ENCODE measurements at places on chromosomes 4 and X.

DNA sequence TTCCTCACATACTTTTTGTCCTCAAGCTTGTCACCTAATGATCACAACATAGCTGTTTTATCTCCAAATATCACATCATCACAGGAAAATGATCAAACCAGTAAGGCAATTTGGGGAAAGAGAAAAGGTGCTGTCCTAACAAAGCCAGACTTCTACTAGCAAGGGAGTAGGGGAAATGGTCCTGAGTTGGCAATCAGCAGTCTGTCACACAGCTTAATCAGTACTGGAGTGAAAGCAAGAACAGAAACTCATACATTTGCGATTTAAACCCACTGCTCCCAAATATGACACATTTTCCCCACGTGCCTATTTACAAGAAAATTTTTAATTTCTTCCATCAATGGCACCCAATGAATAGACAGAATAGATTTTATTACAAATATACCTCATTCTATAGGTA is 546.8 kb upstream of the FMR1 start:
- DNase-seq: no peak

- no peak for DNase-seq
These were observed 2.3 kb downstream of the TRIM2 start for GRCh38 chr4:153206534-153206933.

GRCh38 chr4:75742451-75742850 is 18.1 kb downstream of the USO1 start:
- DNase-seq: no peak

- no peak for DNase-seq
These were observed 35.1 kb upstream of the AP1AR start for GRCh38 chr4:112196461-112196860.

DNA sequence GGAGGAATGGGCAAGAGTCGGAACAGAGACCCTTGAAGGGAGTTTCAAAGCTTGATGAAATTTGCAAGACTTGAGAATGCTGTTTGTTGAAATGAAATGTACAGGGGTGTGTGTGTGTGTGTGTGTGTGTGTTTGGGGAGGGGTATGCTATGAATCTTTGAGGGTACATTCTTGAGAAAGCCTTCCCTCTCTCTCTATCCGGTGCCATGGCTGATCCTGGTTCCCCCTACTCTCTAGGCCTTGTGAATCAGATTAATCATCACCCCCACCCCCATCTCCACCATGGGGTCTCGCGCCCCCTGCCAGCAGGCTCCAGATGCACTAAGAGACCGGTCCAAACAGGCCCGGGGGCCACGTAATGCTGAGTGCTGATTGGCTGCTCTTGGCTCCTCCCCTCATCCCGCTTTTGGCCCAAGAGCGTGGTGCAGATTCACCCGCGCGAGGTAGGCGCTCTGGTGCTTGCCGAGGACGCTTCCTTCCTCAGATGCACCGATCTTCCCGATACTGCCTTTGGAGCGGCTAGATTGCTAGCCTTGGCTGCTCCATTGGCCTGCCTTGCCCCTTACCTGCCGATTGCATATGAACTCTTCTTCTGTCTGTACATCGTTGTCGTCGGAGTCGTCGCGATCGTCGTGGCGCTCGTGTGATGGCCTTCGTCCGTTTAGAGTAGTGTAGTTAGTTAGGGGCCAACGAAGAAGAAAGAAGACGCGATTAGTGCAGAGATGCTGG is at the start of gene HTR2C:
TSS of gene HTR2C (plus strand) at position 441 of the 729 bp plus-strand sequence. CDS start 142,851 bp downstream, outside the sequence.
- DNase-seq: no peak

DNA sequence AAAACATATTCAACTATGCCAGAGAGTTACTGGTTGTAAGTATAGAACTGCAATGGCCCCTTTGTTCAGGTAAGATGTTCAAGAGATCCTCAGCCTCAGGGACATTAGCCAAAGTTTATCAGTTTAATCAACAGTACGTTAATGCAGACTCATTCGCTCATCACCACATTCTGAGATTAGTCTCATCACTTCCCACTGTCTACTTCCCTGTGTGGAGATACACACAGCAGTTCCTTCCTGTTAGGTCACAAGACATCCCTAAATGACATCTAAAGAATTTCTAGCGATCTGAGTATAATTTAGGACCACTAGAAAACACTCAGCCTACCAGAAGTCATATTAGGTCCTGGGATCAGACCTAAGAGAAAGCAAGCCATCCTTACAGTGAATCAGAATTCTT is 10.4 kb downstream of the SLC10A7 start:
- DNase-seq: no peak

- DNase-seq: no peak
These were observed 66.6 kb downstream of the USP38 start for GRCh38 chr4:143251348-143251747.

- DNase-seq: no peak
These were observed 602.0 kb upstream of the CPEB2 start for GRCh38 chr4:14400307-14400706.

All from activated naive CD4-positive, alpha-beta T cell (primary cell).